Natural killer cell treated with Interleukin-12 subunit alpha and Interleukin-12 subunit beta and Interleukin-15 and Interleukin-18, amount 100 ng/mL, for 72 hours (primary cell): ENCODE measurements at places on chromosomes 3 and 15.

DNA sequence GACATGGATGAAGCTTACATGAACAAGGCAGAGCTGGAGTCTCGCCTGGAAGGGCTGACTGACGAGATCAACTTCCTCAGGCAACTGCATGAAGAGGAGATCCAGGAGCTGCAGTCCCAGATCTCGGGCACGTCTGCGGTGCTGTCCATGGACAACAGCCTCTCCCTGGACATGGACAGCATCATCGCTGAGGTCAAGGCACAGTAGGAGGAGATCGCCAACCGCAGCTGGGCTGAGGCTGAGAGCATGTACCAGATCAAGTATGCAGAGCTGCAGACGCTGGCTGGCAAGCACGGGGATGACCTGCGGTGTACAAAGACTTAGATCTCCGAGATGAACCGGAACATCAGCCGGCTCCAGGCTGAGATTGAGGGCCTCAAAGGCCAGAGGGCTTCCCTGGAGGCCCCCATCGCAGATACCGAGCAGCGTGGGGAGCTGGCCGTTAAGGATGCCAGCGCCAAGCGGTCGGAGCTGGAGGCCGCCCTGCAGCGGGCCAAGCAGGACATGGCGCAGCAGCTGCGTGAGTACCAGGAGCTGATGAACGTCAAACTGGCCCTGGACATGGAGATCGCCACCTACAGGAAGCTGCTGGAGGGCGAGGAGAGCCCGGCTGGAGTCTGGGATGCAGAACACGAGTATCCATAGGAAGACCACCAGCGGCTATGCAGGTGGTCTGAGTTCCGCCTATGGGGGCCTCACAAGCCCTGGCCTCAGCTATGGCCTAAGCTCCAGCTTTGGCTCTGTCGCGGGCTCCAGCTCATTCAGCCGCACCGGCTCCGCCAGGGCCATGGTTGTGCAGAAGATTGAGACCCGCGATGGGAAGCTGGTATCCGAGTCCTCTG, 77.6 kb downstream of the CLDN11 start:
- DNase-seq, result no peak

GRCh38 chr3:126827121-126827520, 123.1 kb downstream of the CHCHD6 start:
- no peak for DNase-seq

DNA sequence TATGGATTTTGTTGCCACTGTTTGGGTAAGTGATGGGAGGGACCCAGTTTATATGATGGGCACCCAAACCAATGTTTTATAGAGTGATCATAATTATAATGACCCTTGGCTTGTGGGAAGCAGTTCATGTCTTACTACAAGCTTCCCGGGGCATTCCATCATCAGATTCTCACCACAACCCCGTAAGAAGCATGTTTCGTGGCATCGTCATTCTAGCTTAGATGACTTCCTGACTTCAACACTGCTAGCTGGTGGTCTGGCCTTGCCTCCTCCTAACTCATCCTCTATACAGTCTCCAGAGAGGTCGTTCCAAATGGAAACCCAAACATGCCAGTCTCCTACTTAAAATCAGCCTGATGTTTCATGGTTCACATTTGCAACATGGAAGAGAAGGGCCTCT, 226.9 kb downstream of the ADAMTS9 start:
- no peak for DNase-seq

DNA sequence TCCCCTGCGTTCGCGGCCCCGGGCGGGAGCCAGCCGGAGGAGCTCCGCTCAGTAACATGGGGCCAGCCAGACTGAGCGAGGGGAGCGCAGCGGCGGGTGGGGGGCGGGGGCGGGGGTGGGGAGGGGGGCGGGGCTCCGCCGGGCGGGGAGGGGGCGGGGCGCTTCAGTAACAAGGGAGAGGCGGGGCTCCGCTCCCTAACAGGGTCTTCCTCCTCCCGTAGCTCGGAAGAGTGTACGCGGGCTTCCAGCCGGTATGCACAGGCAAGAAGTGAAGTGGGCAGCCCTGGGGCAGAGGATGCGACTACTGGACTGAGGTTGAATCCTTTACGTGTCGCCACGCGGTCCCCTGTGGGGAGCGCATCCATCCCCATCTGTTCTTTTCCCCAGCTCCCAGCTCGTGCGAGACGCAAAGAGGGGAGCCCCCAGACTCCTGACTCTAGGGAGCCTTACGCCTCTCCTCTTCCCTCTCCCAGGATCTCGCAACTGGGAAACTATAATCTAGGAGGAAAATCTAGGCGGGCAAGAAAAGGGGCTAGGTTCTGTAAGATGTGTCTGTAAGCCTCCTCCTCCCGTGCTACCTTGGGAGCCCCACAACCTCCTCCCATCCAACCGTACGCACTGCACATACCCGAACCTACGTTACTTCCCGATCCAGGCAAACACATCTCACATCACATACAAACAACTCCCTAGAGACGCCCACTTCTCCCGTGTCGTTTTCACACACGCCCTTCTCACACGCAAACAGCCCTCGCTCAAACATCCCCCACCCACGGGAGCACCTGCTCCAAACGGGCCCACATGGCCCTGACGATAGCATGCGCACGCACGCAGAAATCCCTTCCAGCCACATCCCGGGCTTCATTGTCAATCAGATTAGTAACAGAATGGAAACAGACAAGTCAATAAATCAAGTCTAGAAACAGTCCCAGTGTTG, at the start of gene SHF:
Gene SHF (minus strand): TSS at position 73 of the 937 bp plus-strand sequence. CDS start 15 bp downstream, at position 58.
- no peak for DNase-seq

GRCh38 chr15:72222393-72222792, 8.6 kb downstream of the PKM start:
- DNase-seq, result no peak

DNA sequence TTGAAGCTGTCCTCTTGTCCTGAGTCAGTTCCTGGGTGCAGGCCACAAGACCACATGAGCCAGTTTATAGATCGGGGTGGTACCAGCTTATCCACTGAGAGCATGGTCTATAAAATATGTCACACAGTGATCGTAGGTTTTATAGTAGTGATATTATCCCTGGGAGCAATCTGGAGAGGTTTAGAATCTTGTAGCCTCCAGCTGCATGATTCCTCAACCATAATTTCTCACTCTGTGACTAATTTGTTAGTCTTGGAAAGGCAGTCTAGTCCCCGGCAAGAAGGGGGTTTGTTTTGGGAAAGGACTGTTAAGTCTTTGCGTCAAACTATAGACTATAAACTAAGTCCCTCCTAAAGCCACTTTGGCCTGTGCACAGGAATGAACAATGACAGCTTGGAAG, 693.0 kb upstream of the CADM2 start:
- no peak for DNase-seq

- no peak for DNase-seq
These were observed 35.4 kb upstream of the RBMS3 start for GRCh38 chr3:29245441-29245840.

- DNase-seq, result no peak
These were observed 23.5 kb upstream of the ZNF639 start for GRCh38 chr3:179299316-179299715.

DNA sequence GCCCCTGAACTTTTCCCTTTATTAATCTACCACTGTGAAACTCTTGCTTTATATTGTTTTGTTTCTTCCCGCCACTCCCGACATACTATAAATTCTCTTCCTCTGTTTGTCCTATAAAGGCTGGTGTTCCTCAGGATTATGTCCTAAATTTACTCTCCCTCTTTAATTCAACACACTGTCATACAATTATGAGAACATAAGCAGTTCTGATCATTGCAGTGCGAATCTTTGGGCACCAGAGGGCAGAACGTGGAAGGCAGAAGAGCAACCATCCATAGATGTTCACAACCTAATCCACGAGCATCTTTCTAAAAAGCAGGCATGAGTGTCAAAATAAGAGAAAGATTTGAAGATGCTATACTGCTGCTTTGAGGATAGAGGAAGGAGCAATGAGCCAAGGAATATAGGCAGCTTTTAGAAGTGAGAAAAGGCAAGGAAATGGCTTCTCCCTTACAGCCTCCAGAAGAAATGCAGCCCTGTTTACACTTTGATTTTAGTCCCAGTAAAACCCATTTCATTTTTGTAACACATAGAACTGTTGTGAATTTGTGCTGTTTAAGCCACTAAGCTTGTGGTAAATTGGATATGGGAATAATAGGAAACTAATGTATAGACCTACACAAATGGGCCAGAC, 179.4 kb downstream of the GBE1 start:
- DNase-seq, result no peak

DNA sequence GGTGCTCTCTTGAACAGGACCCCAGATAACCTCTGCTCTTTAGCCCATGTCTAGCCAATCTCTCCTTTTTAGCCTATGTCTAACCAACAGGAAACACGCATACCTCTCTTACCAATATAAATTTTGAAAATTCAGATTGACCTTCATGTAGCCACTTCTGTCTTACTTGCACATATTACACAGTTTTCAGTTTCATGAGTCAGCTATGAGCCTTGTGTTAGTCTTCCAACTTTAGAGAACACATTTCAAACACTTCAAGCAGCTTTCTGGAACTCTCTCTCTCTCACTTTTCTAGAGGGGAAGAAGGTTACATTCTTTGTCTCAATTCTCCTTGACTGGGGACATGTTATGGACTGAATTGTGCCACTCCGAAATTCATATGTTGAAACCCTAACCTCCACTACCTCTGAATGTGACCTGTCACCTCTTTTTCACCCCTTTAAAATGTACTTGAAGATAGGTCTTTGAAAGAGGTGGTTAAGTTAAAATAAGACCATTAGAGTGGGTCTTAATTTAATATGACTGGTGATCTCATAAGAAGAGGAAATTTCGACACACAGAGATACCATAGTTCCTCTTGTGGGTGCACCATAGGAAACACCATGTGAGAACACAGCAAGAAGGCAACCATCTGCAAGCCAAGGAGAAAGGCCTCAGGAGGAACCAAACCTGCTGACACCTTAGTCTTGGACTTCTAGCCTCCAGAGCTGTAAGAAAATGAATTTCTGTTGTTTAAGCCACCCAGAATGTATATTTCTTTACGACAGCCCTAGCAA, 480.3 kb upstream of the ALCAM start:
- DNase-seq, result no peak

DNA sequence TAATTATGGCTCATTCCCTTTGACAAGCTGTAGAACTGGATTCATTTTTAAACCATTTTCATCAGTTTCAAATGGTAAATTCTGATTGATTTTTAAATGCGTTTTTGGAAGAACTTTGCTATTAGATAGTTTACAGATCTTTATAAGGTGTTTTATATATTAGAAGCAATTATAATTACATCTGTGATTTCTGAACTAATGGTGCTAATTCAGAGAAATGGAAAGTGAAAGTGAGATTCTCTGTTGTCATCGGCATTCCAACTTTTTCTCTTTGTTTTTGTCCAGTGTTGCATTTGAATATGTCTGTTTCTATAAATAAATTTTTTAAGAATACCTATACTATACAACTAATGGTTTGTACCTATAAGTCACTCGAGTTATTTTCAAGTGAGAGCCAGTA, 62.7 kb downstream of the PXYLP1 start:
- no peak for DNase-seq

GRCh38 chr15:72047020-72047419, 70.9 kb downstream of the MYO9A start:
- no peak for DNase-seq

- no peak for DNase-seq
These were observed 109.3 kb downstream of the OCA2 start for GRCh38 chr15:27989838-27990237.

GRCh38 chr3:42500091-42500490, 2.4 kb upstream of the VIPR1 start:
- DNase-seq, result no peak

DNA sequence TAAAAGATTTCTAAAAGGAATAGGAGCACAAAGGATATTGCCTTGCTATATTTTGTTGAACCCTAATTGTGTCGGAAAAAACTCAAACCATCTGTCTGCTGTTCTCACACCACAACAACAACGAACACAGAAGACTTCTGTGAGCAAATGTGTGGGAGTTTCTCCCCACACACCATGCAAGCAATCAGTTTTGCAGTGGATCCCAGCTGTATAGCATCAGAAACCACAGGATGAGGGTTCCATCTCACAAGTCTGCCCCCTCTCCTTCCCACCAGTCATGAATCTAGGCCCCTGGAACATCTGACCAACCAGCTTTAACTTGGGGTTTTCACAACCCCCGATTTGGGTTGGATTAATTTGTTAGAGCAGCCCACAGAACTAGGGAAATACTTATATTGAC, 91.3 kb upstream of the SLC4A7 start:
- no peak for DNase-seq

DNA sequence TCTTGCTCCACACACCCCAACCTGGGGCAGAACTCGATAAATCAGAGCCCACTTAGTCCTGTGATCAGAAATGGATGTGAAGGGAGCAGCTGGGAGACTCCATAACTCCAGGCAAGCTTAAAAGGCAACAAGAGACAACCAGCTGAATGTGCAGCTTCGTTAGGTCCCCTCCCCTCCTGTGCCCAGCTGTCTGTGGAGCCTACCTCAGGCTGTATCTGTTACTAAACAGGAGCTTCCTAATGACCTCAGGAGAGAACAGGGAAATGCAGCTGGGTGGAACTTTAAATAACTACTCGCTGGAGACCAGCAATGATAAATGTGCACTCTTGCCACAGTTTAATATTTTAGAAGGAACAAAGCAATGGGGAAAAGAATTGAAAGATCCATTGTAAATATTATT, 25.9 kb downstream of the SLC9A9 start:
- DNase-seq, result no peak

- DNase-seq, result no peak
These were observed 95.6 kb downstream of the RAD18 start for GRCh38 chr3:8867646-8868045.

- DNase-seq, result no peak
These were observed 32.5 kb upstream of the AP3B2 start for GRCh38 chr15:82742134-82742533.

DNA sequence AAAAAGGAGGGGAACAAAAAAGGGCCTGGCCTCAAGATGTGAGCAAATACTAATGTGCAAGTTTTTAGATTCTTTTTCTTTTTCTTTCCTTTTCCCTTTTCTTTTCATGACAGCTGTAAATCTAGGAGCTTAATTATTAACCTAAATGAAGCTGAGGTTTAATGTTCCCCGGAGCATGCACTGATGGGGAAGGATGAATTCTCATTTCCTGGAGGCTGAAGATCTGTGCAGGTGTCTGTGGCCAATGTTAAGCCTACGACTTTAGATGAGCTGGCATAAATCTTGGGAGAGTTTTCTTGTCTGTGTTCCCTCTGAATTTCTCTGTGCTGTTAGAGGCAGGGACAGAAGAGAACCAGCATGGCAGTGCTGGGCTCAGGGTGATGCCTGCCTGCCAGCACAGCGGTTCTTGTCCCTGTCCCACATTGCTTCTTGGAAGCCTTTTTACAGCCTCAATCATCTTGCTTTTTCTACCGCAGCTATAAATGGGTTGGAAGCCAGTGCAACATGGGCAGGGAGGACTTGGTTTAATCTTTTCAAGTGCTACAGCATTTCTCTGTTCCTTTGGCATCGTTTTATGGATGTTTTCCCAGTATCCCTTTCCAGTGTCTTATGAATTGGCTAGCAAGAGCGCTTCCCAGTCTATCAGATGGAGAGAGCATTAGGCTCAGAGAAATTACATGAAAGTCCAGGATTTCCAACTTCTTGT, 119.1 kb downstream of the ATG7 start:
- no peak for DNase-seq

- no peak for DNase-seq
These were observed 64.7 kb upstream of the IL12A start for GRCh38 chr3:159923956-159924355.

GRCh38 chr3:16101295-16102186, 72.9 kb upstream of the GALNT15 start:
- DNase-seq, result no peak

GRCh38 chr3:31768479-31769125, 212.5 kb downstream of the OSBPL10 start:
- DNase-seq, result peak; percentile 67

- no peak for DNase-seq
These were observed 4.6 kb upstream of the SAMMSON start for GRCh38 chr3:69994919-69995318.

GRCh38 chr3:98902351-98902740, 851 bp upstream of the DCBLD2 start:
- DNase-seq, result no peak

- no peak for DNase-seq
These were observed 58.5 kb downstream of the LIPC start for GRCh38 chr15:58490086-58490887.
